ENCODE measurements at places on chromosomes 2 and 18.

DNA sequence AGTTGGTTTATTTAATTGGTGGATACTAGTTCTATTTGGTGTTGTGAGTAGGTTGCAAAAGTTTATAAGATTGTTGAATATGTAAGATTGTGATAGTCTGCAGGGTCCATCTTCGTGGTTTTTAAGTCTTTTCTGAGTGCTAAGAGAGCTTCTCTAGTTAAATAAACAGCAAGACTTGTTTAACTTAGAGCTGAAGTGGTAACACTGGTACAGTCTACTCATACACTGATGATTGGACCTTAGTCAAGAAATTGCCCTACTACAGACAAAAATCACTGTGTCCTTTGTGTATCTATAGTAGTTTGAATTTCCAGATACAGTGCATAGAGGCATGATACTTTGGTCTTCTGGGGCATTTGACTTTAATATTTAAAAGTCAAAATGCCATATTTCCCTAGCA, 94.6 kb downstream of the PHLPP1 start:
- DNase-seq = no peak

DNA sequence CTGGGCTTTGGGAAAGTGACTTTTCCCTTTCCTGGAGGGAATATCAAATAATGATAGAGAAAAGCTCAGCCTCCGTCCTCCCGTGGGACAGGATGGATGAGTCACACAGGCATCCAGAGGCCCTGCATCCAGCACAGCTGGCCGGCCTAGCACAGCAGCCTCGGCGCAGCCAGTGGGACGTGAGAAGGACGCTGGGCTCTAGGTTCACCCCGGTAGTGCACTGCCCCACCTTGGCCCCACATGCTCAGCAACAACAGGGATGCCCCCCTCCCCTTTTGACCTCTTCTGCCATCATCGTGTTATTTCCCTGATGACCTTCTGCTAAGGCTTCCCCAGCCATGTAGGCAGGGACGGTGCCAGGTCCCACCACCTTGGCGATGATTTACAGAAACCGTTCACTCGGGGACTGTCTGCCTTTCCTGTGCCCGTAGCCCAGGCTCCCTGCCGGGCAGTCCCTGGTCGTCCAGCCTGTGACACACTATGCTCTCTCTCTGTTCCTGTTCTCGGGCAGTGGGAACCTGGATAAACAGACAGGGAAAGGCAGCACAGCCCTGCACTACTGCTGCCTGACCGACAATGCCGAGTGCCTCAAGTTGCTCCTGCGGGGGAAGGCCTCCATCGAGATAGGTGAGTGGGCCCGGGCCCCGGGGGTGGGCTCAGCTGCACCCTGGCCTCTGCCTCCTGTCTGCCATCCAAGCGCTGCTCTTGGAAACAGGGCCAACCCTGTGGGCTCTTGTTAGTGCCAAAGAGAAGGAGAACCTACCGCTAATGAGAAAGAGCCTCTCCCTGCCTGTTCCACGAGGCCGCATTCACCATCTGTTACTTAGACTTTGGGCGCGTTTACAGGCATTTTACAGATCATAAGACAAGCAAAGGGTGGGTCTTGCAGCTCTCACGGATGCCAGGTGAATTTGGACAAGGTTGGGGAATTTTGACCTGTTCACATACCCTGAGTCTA, 44.6 kb downstream of the ITGB1BP1 start:
- DNase-seq = peak; percentile 91

DNA sequence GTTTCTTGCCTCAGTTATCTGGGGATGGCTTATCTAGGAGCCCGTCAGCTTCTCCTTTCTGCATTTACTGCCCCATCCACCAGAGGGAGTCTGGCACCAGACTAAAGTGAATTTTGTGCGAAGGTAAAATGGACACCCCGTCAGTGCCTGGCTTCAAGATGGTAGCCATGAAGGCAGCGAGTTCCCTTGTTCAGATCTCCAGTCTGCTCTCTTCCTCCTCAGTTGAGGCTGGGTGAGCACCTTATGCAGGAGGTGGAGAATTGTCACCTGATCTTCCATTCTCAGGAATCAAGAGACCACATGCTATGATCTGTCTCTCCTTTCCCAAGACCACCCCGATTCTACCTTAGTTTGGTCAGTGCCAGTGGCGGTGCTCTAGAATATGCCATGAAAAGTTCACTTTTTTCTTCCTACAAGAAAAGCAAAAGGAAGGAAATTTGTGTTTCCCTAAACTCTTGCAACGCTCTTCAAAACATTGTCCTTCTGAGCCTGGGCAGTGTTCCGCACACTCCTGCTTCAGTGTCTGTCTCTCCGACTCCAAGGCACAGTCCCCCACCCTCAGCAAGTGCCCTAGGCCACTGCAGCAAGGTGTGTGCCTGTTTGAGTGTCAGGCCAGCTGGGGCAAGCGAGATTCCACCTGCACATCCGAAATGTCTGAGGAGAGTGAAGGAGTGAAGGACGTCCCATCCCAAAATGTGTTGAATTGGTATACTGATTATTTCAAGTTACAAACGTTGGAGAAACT, 168.6 kb downstream of the SS18 start:
- peak; percentile 44 for DNase-seq

DNA sequence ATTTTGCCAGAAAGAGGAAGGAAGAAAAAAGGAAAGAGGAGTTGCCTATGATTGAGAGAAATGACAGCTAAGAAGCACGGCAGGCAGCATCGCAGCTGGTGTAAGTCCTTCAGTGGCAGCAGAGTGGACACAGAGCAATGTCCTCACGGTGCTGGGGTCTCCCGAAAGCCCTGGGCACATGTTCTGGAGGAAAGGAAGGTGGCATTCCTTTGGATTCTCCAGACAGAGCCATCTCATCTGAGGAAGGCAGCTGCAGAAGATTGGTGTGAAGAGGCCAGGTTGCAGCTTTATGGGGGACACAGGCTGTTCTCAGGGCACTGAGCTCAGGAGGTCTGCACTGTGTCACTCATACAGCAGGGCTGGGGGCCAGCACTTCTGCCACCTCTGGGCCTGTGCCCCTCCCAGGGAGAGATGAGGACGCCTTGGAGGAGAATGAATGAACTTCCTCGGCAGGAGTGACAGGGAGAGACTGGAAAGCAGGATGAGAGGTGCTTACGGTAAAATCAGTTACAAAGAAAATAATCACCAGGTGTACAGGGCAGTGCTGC, 252.0 kb upstream of the MYT1L start:
- DNase-seq = no peak

DNA sequence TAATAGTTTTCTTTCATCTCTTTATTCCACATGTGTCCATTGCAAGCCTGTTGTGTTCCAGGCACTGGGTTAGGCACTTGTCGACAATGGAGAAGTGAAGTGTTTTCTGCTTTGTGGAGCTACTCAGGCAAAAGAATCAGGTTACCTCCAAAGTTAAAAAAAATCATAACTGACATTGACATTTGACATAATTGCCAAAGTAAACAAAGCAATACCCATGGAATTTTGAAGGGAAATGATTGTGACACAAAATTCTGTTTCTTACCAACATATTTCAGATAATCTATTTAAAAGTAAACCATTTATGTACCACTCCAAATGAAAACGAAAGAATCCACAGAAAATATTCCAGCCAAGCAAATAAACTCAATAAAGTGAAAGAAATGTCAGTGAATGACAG, 6.4 kb upstream of the TGFA start:
- no peak for DNase-seq

DNA sequence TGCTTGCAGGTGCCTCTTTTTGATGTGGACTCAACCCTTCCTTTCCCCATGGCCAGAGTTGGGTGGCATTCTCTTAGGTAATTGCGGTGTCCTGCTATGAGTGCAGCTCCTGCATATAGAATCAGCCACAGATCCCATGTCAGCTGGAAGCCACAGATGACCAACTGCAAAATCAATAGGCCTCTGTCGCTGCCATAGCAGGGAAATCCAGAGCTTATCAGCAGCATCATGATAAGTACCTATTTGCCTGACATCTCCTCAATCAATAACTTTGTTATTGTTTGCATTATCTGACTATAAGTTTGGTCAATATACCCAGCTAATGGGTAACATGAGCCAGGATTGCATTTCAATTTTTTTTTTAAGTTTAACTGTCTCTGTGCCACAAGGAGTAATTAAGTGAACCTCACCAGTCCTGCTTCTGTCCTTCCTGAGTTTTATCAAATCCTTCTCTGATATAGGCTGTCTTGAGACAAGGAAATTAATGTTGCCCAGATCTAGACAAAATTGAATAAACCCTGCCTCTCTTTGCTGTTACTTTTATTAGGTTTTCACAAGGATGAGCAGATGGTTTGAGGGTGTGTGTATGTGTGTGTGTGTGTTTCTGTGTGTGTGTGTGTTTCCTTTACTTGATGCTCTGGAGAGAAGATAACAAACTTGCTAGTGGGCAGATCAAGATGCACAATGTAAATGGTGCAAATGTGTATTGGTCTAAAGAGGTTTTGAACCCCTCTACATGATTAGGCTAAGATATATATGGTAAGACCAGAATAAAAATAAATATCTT, 59.6 kb upstream of the CREB1 start:
- DNase-seq = no peak

GRCh38 chr18:10403708-10404107, 50.7 kb upstream of the APCDD1 start:
- DNase-seq = no peak

GRCh38 chr2:200699310-200699709, 112.4 kb upstream of the BZW1 start:
- no peak for DNase-seq
